Neural crest cell (in vitro differentiated cells): ENCODE measurements at places on chromosomes 6 and 20. TPM values are rescaled to one million over a fixed set of nuclear protein-coding genes. Genes with fewer than 3 reads are reported as not detected.

- no peak for DNase-seq
These were observed 378.2 kb upstream of the BTBD3 start for GRCh38 chr20:11539450-11539849.

DNA sequence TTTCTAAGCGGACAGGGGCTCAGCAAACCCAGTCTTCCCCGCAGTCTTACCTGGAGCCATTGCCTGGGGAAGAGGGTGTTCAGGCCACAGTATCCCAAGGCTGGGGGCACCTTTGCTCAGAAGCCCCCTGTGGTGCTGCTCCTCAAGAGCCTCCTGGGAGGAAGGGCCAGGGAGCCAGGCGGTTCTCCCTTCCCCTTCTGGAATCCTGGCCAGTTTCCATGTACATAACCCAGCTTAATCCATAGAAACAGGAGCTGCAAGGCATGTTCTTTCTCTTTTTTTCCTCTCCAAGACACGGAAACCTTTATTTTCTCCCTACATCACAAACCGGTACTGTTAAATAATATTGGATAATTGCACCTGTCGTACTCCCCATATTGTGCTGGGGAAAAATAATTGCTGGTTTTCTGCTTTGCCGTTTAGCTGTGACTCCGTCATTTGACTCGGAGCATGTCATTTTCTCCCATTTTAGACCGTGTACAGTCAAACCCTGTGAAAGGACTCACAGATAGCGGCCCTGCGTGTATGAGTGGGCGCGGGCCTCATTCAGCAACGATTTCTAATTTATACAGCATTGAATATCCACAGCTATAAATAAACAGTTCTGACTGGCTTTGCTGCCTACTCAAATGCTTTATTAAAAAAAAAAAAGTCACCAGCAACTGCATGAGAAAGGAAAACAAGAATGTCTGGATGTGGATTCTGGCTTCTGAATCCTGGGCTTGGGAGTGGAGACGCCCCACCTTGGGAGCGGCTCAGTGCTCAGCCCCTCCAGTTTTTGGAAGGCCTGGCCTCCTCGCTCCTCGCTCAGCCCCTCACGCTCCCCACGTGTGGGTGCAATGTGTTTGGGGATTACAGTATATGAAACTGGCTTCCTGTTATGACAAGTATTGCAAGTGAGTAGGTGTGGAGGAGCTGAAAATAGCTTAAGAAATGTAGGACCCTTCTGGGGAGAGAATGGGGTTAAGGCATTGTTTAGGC lies 67.3 kb downstream of the ADTRP start:
- no peak for DNase-seq

DNA sequence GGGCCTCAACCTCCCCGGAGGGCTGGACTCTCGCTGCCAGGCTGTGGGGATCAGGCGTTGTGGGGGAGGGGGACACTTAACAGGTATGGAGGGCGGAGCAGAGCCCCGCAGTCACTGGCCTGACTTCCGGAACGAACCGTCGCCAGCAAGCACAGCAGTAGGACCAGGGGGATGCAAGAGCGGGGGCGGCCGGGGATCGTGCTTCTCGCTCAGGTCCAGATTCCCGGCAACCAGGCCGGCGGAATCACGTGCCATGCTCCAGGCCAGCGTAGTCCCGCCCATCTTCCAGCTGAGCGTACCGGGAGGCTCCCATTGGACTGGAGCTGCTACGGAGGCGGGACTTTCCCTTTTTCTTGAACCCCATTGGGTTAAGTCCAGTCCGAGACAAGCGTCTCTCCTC lies 10.0 kb upstream of the POU5F1 start:
- no peak for DNase-seq

DNA sequence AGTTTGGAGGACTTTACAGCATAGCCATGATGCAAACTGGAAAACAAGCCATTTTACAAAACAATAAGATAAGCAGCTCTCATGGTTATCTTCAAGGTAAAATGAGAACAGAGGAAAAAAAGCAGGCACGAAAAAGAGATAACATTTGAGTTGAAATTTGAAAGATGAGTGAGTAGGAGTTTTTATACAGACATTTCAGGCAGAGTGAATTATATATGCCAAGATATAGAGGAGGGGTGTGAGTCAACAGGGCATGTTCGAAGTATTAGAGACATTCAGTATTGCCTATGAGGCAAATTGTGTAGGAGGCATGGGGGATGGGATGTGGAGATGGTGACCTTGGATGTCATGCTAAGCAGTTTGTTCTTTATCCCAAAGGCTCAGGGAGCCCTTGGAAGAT lies 240.5 kb upstream of the MAN1A1 start:
- no peak for DNase-seq

DNA sequence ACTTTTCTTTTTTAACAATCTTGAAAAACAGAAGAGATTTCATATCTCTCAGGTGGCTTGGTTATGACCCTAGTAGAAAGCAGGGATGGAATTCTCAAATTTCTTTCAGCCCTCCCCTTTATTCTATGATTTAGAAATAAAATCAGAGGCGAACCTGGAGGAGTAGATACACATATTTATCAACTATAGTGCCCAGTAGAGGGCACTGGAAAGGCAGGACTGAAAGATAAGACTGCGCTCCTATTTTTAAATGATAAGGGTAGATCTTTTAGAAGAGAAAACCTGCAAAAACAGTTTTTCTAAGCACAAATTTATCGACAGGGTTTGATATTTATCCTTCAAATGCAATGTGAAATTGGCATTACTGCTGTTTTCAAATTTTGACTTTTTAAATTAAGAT lies 1296.6 kb downstream of the EPHA7 start:
- no peak for DNase-seq

The LHFPL5 gene
- not detected in 2 replicates for total RNA-seq

The STMN3 gene
- 96.4 and 101 TPM in 2 replicates for total RNA-seq

The TSPYL1 gene
- total RNA-seq = 57.4 and 57.7 TPM in 2 replicates

The DEFB132 gene
- not detected in 2 replicates for total RNA-seq
